ENCODE measurements at places on chromosomes 2 and 18. TPM values are rescaled to one million over a fixed set of nuclear protein-coding genes. Genes with fewer than 3 reads are reported as not detected.

Gene ARL5A
- 27.5 TPM for total RNA-seq

Gene ALPG
- total RNA-seq = 0.22 TPM

Gene RIOK3
- 35.3 TPM for total RNA-seq

Gene ARHGAP28
- 0.05 TPM for total RNA-seq

Gene CYP26B1
- 14.5 TPM for total RNA-seq

Gene ZSWIM2
- not detected for total RNA-seq

Gene ICOS
- total RNA-seq = not detected

Gene LCT
- total RNA-seq = 0.03 TPM

Gene MEIS1
- 3.8 TPM for total RNA-seq

Gene SF3B6
- 233 TPM for total RNA-seq

Gene DSG4
- total RNA-seq = not detected

Gene RFTN2
- total RNA-seq = not detected

Gene SH3BP4
- 27.8 TPM for total RNA-seq

Gene VWA3B
- not detected for total RNA-seq

Gene CCDC68
- 3.4 TPM for total RNA-seq

Gene SNTG2
- not detected for total RNA-seq

Gene MBP
- 24.5 TPM for total RNA-seq

Gene BOLL
- total RNA-seq = not detected

Gene GCG
- total RNA-seq = not detected

Gene SP140L
- 3.5 TPM for total RNA-seq

Gene AQP4
- total RNA-seq = not detected

Gene PSMA8
- total RNA-seq = not detected
